Cortex of kidney (tissue), 1 donor: ENCODE measurements at places on chromosomes 7 and 10.

GRCh38 chr10:56586461-56586891, 225.4 kb upstream of the ZWINT start:
- no peak for DNase-seq

- no peak for DNase-seq
These were observed 42.5 kb downstream of the NUDCD3 start for GRCh38 chr7:44447874-44448425.

- no peak for DNase-seq
These were observed 23.8 kb upstream of the AOAH start for GRCh38 chr7:36748017-36748487.

DNA sequence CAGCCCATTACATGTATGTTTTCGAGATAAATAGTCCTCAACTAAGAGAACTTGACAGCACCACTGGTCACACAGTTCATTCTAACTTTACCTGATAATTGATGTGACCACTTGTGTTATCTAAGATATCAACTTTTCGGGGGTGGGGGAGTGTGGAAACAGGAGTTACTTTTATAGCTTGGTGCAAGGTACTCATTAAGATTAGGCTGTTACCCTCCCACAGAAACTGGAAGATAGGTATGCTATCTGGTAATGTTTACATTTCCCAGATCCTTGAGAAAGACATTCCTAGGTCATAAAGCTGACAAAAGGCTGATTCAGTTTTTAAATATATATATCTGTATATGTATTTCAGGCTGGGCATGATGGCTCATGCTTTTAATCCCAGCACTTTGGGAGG, 11.1 kb downstream of the ERVW-1 start:
- DNase-seq: no peak

GRCh38 chr7:12889391-12889790, 202.0 kb downstream of the ARL4A start:
- no peak for DNase-seq

DNA sequence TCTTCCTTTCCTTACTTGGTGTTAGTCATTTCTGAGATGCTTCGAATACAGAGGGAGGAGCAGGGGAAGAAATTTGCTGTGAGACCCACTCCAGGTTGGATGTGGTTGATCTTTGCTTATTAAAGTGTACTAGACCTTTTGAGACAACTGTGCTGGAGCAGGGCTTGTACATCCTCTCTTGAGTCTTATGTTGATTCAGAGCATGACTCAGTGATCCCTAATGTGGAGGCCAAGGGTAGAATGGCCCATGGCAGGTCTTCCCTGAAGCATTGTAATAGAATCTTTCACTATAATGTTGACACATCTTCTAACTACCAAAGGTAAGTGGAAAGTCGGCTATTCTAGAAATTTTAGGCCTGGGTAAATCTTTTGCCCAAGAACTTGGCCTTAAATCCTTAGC, 17.0 kb upstream of the SFR1 start:
- no peak for DNase-seq

- no peak for DNase-seq
These were observed 475.0 kb downstream of the DNAJB9 start for GRCh38 chr7:109044691-109045090.

- no peak for DNase-seq
These were observed 76.3 kb downstream of the FOXI2 start for GRCh38 chr10:127813290-127813689.

- DNase-seq: no peak
These were observed 70.1 kb upstream of the PLPP4 start for GRCh38 chr10:120386896-120387295.

DNA sequence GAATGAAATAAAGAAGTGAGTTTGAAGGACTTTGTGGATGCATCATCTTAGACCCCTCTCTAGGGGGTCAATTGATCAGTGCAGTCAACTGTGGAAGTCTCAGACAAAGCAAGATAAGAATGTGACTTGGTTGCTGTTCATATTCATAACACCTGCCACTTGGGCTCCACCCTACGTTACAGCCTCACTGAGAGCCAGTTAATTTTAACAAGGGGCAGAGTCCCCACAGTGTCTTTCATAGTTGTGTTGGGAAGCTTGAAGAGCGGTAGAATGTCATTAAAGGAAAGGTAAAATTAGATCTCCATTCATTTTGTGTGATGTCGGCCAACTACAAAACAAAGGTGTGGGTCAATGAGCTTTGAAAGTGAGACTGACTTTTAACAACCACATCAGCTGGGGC, 442.1 kb upstream of the C7orf33 start:
- DNase-seq: no peak

DNA sequence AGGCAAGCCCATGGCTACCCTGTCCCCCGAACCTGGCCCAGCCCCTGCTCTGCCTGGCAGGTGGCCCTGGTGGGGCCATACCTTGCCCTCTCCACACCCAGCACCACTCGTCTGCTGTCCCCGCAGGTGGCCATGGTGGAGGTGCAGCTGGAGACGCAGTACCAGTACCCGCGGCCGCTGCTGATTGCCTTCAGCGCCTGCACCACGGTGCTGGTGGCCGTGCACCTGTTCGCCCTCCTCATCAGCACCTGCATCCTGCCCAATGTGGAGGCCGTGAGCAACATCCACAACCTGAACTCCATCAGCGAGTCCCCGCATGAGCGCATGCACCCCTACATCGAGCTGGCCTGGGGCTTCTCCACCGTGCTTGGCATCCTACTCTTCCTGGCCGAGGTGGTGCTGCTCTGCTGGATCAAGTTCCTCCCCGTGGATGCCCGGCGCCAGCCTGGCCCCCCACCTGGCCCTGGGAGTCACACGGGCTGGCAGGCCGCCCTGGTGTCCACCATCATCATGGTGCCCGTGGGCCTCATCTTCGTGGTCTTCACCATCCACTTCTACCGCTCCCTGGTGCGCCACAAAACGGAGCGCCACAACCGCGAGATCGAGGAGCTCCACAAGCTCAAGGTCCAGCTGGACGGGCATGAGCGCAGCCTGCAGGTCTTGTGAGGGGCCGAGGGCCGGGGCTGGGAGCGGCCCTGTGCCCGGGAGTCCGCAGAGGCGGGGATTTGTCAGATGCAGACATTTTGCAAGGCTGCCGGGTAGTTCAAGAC, 13.2 kb downstream of the ORAI2 start:
- DNase-seq: no peak

GRCh38 chr7:22287412-22287811, 69.5 kb downstream of the RAPGEF5 start:
- no peak for DNase-seq

DNA sequence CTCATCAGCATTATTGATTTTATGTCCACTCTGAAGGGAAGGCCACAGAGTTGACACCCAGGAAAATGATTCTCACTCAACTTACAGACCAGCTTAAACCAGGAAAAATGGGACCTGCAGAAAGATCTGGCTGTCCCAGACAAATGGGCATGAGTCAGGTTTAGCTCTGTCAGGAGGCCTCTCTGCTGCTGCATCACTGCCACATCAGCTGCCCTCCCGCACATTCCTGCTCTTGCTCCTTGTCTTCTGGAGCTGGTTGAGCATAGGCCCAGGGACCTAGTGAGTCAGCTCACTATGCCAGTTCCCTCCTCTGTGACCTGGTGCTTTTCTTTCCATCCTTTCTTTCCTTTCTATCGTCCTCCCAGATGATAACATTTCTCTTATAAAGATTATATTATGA, 18.8 kb upstream of the SMNDC1 start:
- no peak for DNase-seq

DNA sequence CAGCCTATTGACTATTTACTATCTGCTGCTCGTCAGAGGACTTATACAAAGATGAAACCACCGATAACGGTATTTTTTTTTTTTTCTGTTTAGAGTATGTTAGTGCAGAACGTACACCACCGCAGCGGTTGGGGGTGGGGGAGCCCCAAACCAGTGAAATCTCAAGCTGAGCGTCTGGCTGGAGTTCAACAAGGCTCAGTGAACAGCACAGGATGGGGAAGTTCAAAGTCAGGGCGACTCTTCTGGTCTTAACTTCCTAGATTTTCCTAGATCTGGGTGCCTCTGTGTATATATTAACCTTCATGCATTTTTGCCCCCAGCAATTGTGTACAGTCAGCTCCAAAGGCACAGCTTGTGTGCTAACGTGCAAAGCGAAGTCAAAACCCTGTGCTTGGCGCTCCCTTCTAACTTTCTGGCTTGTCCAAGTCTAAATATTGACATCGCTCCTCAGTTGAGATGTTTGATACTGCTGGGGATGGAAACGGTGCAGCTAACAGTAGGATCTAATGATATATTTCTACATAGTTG, 1.1 kb downstream of the RHOBTB1 start:
- DNase-seq: no peak

DNA sequence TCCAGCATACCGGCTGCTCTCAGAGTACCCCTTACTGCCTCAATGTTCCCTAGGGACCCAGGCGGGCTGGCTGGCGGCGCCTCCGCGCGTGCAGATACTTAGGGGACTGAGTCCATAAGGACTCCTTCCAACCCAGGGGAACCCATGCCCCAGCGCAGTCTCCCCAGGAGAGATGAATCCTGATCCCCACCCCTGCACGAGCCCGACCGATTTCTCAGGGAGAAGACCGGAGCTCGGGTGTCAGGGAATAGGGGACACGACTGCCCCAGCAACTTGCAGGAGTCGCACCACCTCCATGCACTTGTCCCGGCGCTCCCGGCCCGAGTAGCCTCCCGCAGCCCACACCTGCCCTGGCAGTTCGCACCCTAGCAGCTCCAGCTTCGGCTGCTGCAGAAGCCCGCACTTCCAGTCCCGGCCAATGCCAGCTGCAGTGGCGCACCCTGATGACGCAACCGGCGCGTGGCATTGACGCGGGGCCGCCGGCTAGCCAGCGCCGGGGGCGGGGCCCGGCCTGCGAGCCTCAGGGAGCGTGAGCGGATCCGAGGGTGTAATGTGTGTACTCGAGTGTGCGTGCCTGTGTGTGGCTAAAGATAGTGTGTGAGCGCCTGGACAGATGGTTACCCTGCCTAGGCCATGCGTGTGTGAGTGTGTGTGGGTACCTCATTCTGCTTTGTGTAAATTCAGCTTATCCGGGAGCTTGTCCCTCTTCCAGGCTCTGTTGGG, at the start of gene GPAM:
Gene GPAM (minus strand): TSS at position 437 of the 723 bp plus-strand sequence. CDS start 1,981 bp downstream, outside the sequence.
- peak; percentile 82 for DNase-seq

DNA sequence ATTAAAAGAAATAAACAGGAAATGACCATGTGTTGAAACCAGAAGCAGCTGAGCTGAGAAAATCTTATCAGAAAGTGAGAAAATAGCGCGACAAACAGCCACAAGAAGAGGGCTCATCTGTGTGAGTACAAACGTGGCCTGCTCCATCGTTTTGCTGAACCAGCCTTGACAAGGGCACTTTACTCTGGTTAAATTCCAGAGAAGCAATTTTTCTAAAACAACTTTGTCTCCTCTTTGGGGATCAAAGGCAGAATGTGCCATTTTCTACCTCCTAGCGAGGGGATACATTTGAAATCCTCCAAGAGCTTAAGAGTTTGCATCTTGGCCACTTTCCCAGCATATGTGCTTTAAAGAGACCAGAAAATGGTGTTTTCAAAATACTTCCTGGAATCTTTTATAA, 51.3 kb upstream of the VIPR2 start:
- DNase-seq: no peak

- no peak for DNase-seq
These were observed 394.7 kb downstream of the TFEC start for GRCh38 chr7:115635876-115636275.

- no peak for DNase-seq
These were observed 4.1 kb downstream of the VAX1 start for GRCh38 chr10:117134056-117134305.

DNA sequence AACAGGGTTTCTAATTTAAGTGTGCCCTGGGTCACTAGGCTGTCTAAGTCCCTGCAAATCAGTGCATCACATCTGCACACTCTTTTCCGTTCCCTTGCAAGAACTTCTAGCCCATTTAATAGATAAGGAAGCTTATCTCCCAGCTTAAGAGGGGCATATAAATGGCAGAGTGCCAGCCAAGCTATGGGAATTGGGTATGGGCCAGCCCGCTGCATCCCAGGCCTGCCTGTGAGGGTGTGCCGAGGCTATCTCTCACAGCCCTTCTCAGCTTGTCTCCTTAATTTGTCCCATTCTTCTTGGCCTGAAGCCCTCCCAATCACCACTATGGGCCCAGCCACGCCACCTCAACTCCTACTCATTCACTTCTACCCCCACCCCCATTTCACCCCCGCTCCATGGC, 14.7 kb downstream of the AQP1 start:
- DNase-seq: no peak

GRCh38 chr10:16117305-16117695, 257.0 kb upstream of the MINDY3 start:
- DNase-seq: no peak

DNA sequence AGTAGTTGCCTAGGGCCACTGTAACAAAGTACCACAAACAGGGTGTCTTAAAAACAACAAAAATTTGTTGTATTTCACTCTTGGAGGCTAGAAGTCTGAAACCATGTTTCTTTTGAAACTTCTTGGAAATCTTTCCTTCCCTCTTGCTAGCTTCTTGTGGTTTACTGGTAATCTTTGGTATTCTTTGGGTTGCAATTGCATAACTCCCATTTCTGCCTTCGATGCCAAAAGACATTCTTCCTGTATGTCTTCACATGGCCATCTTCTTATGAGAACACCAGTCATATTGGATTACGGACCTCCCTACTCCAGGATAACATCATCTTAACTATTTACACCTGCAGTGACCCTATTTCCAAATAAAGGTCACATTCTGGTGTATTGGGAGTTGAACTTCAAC, 357.4 kb downstream of the PPP1R3A start:
- DNase-seq: no peak

DNA sequence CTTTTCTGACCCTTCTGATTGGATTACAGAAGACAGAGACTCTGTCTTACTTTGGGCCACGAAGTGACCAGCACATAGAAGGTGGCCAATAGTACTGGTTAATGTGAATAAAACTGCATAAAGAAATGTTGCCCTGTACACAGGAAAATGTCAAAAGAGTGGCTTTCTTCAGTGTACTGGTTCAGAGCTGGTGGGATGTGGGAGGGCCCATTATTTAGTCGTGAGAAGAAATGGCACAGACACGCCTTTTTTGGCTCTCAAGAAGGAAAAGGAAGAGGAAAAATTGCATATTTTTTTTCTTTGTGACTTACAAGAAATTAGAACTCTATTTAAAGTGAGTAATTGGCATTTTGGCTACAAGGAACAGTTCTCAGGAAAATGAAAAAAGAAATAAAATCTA, 129.7 kb downstream of the DGKI start:
- no peak for DNase-seq
